NCI-H774 (cell line): ENCODE measurements at places on chromosomes 11 and 22.

DNA sequence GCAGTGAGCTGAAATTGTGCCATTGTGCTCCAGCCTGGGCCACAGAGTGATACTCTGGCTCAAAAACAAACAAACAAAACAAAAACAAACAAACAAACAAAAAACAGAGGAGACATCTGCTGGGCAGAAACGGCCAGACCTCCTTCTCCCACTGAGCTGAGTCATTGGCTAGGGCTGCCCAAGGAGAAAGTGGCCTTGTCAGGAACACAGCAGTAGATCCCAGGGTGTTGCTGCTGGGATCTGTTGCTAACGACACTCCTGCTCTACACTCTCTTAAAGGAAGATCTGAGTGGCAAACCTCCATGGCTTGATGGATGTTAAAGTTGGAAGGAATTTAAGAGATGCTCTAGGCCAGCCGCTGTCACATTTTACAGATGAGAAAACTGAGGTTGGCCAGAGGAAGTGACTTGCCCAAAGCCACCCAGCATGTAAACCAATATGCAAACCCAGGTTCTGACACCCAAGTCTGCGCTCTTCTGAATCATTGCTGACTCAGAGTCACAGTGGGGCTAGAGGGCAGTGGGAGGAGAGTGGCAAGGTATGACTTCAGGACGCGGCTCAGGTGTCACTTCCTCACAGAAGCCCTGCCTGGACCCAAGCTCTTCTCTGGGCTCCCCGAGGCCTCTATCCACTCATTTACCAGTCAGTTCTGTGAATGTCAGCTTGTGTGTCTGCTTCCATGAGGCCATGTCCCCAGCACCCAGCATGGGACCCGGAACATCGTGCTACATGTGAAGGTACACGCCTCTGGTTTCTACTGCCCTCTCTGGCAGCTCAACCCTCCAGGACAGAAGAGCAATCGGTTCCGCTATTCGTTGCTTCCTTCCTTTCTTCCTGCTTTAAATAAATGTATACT is 11.3 kb upstream of the GDPD5 start:
- no peak for DNase-seq

DNA sequence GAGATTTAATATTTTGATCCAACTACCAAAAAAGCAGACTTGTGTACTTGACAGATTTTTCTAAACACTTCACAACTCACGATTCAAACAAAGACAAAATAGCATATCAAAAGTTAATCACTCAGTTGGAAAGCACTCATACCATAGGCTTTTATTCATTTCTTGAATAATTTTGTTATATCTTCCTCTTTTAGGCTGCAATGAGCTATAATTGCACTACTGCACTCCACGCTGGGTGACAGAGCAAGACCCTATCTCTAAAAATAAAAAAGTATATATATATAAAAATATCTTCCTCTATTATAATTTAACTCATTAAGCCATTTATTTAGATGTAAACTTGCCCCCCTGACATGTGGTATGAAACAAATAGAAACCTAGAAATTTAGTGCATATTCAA is 19.9 kb downstream of the SC5D start:
- DNase-seq: no peak

DNA sequence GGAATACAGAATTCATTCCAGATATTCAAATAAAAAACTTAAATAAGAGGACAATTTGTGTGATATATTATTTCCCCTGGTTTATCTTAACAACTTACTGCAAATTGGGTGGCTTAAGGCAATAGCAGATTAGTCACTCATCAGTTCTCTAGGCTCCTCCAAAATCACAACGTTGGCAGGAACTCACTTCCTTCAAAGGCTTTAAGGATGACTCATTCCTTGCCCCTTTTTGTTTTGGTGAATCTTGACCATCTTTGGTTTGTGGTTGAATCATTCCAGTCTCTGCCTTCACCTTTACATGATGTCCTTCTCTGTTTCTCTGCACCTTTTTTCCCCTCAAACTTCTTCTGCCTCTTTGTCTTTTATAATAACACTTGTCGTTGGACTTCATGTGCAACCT is 3.4 kb downstream of the OR10AG1 start:
- no peak for DNase-seq

- no peak for DNase-seq
Observed at GRCh38 chr11:5369789-5370188, 13.8 kb upstream of the OR51M1 start.
